ENCODE measurements at places on chromosomes 1 and 21. TPM values are rescaled to one million over a fixed set of nuclear protein-coding genes. Genes with fewer than 3 reads are reported as not detected.

The RXFP4 gene
- total RNA-seq = not detected

DNA sequence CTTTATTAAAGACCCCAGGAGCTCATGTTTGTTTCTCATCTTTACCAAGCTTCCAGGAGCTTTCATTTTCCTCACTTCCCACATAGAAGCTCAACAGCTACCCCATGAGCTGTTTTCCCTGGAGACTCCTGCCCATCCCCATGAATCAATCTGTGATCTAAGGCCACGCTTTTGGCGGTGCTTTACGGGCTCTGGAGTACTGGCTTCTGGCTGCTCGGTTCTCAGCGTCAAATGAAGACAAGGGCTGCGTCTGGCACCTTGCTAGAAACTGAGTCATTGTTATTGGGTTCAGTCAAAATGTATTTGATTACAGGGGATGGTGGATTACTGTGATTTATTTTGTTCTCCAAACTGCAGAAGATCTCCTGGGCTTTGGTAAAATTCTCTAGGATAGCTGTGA is 39.9 kb downstream of the ACP6 start:
- DNase-seq = no peak

The HTR6 gene
- total RNA-seq = not detected

The PTP4A2 gene
- 104 TPM for total RNA-seq

DNA sequence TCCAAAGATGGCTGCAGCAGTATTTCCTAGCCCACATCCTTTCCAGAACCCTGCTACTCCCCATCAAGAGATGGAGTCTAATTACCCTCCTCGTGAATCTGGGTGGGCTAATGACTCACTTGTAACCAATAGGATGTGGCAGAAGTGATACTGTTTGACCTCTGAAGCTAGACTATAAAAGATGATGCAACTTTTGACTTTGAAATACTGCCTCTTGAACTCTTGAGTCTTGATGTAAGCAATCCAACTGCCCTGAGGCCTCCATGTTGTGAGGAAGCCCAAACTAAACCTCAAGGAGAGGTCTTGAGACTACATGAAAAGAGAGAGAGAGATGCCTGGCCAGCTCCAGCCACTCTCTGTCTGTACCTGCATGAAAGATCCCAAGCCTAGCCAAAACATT is 29.5 kb downstream of the LMO4 start:
- no peak for DNase-seq

DNA sequence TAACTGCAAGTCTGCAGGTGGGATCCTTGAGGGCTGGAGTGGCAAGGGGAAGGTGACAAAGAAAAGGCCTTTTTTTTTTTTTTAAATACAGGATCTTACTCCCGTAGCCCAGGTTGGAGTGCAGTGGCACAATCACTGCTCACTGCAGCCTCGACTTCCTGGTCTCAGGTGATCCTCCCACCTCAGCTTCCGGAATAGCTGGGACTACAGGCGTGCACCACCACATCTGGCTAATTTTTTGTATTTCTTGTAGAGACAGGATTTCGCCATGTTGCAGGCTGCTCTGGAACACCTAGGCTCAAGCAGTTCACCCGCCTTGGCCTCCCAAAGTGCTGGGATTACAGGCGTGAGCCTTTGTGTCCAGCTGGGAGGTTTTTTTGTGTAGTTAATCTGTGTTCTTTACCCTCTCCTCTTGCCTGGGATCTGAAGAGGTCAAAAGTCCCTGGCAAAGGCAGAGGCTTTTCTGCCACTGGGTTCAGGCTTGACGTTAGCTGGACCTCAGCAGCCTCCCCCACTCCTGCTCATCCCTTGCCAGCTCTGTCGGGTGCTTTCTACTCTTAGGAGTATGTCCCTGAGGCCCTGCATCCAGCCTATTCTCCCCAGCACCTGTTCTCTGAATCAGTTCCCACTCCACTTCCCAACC is 5.2 kb downstream of the IL6R start:
- no peak for DNase-seq

The CRYZ gene
- 36.0 TPM for total RNA-seq

DNA sequence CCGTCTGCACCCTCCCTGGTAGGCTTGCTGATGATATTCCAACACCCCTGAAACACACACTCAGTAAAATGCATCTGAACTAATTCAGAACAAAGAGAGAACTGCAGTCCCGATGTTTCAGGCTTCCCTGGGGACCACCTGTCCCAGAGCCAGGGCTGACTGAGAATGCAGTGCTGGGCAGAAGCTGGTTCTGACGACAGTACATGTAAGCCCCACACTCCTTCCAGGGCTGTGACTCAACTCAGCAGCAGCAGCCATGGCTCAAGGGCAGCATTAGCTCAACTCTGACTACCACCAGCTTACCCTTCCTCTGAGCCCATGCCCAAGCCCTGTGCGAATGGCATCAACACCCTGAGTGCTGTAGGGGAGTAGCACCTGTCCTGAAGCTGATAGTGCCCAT is 56.4 kb upstream of the SIPA1L2 start:
- no peak for DNase-seq

The GUCA2A gene
- not detected for total RNA-seq

The DENND2C gene
- total RNA-seq = 6.0 TPM

- no peak for DNase-seq
These were observed 125.0 kb downstream of the KIAA0319L start for GRCh38 chr1:35432231-35432630.
